ENCODE measurements at places on chromosomes 1 and 21.

GRCh38 chr1:7076572-7076971 is 291.3 kb downstream of the CAMTA1 start:
- no peak for DNase-seq

GRCh38 chr1:54653036-54653435 is 11.4 kb downstream of the MROH7 start:
- no peak for DNase-seq

DNA sequence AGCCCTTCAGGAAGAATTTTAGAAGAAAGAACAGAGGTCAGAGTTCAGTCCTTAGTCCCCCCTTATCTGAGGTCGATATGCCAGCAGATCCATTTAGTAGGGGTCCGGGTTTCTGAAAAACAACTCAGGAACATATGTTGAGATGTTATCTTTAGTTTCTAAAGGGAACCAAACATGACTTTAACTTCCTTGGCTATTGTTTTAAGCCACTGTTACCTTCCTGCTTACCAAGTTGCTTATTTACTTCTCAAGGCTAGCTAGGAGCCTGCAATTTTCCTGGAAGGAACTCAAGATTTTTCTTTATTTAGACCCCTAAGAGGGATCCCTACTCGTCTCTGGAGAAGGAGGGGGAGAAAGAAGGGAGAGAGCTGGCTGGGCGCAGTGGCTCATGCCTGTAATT is 54.3 kb downstream of the KCNC4 start:
- DNase-seq, result no peak

GRCh38 chr1:18883636-18884418 is 18.5 kb downstream of the ALDH4A1 start:
- peak; percentile 56 for DNase-seq

DNA sequence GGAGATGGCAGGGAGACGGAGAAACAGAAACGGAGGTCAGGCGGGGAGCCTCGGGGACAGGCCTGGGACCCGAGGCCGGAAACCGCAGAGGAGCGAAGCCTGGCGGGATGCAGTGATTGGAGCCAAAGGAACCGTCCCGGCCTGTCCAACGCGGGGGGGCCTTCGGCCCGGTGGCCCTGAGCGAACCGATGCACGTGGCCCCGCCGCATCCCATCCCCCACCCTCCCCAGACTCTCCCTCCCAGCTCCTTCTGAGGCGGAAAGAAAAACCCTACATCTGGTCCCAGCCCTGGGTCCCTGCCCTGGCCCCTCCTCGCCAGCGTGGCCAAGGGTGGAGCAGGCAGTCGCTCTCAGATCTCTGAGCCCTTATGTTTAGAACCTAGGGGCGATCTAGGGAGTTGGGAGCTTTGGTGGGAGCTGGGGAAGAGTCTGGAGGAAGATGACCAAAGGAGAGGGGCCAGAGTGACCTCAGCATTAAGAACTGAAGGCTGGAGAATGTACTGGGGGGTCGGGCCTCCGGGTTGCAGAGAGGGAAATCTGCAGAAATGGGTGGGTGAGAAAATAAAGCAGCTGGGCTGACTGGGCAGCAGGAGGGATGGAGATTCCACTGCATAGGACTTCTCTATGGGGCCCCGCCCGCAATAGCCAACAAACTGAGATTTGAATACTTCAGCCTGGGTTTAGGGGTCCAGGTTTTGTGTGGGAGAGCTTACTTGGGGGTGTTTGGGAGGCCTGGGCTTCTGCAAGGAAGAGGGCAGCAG is 1.5 kb upstream of the CRABP2 start:
- DNase-seq, result peak; percentile 63

GRCh38 chr1:16998589-16998988 is 13.1 kb downstream of the ATP13A2 start:
- DNase-seq, result no peak

- no peak for DNase-seq
Measured at GRCh38 chr1:91799863-91800262, 86.1 kb downstream of the TGFBR3 start.

DNA sequence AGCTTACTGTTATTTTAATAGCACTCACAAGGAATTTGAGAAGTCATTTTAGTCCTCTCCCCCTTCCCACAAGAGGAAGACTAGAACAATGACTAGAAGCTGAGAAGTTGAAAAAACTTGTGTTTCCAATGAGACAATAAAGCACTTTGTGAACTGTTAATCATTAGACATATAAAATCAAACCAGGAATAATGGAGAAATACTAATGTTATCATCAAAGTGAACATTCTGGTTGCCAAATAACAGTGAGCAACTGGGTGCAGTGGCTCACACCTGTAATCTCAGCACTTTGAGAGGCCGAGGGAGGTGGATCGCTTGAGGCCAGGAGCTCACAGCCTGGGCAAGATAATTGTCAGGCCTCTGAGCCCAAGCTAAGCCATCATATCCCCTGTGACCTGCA is 54.0 kb upstream of the RASAL2 start:
- DNase-seq, result no peak

DNA sequence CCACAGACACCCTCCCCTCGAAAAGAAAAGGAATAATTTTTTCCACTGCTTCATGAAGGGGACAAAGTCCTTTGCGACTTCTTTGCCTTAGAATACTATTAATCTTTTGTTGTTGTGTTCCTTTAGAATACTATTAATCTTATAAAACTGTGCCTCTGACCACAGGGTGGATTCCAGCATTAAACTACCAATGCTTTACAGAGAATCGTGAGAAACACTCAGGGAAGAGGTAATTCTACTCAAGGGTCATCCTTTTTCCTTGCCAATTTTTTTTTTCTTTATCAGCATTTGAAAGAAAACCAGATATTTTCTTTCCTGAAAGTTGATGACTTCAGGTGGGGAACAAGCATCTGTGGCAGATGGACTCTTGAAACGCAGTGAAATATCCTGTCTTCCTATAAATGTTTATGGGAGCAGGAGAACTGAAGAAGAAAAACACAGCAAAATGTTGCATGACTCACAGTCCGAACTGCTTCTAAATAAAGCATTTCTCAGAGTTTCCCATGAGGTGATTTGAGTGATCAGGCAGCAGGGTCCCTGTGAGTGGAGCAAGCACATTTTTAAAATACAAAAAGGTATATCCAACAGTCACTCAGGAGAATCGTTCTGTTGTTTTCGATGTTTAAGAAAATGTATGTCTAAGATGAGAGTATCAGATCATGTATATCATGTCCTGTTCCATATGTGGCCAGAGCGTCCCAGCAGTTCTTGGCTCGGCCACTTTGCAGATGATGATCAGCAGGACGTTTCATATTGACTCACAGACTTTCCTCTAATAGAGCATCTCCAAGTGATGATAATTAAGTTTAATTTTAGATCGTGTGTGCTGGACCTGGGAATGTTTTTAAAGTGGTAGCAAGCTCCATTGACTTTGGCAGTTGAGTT is 154.2 kb upstream of the RUNX1 start:
- DNase-seq, result no peak

- DNase-seq, result no peak
Measured at GRCh38 chr1:224450159-224450558, 15.6 kb upstream of the WDR26 start.

GRCh38 chr1:155005076-155006011 is 2.7 kb downstream of the ZBTB7B start:
- no peak for DNase-seq

DNA sequence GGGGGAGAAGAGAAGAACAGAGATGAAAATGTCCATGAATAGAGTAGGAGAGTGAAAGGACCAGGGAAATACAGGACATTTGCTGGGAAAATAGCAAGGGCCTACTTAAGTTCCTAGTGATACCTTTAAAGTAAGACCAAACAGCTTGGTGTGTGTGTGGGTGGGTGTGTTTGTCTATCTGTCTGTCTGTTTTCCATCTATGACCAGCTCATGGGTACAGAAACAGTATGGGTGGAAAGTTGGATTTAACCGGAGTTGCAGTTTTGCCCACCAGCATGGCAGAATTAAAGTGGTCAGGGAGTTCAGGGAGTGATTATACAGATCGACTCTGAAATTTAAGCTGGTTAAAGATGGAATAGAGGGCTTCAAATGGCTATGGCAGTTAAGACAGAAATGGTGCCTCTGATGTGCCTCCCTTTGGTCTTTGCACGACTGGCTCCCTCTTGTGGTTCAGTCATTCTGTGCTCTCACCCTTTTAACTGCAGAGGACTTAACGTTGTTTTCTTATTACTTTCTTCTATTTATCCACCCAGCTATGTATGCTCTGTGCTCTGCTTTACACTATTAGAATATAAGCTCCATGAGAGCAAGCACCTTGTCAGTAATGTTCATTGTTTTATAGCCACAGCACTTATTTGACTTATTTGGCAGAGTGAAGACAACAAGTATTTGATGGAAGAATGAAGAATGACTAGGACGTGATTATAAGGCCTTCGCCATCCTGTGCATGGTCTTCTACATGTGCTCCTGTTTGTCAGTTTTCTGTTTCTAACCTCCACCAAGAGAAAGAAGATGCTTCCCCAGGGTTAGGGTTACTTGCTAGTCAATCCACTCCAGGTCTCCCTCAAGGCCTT is 72.7 kb upstream of the AK4 start:
- DNase-seq, result peak; percentile 64

DNA sequence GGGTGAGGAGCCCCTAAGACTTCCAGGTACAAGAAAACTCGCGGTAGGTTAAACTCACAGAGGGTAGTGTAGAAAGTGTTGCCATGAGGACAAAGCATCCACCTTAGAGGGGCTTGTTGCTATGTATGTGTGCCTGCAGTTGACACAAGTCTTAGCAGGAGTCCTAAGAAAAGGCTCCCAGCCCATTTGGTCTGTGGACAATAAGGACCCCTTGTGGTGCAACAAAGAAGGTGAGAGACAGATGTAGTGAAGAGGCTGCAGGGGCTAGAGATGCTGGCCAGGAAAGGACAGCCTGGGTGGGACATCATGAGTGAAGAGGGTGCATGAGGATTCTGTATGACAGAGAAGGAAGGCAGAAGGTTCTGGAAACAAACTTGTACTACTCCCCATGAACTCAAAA is 36.3 kb upstream of the IL10 start:
- DNase-seq, result no peak

- DNase-seq, result no peak
Measured at GRCh38 chr1:181191494-181192040, 103.1 kb downstream of the IER5 start.

DNA sequence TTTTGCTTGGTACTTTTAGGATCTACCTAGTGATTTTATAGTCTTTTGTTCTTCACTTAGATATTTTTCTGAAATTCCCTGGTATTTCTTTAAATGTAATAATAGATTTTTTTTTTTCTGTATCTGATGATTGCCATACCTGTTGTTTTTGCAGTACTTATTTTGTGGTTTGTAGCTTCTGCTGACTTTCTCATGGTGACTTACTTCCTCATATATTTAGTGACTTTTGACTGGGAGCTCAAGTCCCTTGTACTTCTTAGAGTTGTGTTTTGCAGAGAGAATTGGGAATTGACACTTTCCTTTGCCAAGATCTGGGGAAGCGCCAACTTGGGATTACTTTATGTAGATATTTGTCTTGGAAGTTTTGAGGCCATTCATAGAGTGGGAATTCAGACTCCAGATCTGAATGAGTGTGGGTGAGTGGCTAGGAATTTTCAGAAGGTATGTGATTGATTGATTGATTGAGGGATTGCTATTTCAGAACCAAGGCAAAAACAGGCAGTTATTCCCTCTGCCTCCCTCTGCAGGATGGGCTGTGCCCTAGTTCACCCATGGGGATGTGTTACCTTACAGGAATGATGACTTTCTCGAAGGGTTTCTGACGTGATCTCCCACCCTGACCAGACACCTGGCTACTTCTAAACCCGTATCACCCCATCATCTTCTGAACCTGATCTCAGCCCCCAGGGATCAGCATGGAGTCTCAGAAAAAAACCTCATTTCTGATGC is 219.5 kb downstream of the URB2 start:
- DNase-seq, result no peak

DNA sequence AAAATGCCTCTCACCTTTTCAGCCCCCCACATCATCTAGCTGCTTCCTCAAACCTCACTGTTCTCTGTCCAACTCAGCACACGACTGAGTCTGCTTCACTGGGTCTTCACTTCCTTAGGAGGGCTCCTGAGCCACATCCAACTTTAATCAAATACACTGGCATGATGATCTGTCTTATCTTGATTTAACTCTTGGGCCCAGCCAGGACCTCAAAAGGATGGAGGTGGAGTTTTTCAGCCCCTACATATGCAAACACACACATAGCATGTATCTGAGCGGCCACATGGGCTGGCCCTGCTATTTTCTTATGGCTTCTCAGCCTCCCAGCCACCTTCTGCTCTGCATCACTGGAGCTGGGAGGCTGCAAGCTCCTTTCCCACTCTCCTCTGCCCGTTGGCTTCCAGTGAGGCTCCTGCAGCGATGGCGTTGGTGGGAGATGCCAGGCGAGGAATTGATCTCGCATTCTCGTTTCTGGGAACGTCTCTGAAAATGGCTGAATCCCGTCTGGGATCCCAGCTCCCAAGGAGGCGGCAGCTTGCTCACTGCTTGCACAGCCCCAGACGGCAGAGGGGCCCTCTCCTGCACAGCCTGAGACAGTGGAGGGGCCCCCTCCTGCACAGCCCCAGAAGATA is 1.8 kb upstream of the PRXL2B start:
- DNase-seq, result no peak

DNA sequence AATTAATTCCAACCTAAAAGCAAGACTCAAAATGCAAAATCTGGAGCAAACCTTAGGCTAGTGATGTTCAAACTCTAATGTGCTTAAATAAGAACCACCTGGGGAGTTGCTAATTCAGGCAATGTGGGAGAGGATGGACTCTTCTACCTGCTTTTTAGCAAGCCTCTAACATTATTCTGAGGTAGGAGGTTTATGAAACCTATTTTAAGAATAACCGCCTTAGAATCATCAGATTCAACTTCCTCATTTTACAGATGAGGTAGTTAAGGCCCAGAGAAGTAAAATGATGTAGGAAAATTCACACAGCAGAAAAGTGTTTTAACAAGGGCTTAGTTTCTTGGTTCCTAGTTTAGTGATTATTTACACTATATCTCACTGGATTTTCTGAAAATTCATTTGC is 8.6 kb upstream of the NTNG1 start:
- no peak for DNase-seq

- no peak for DNase-seq
Measured at GRCh38 chr1:63590166-63590560, 3.0 kb upstream of the PGM1 start.

DNA sequence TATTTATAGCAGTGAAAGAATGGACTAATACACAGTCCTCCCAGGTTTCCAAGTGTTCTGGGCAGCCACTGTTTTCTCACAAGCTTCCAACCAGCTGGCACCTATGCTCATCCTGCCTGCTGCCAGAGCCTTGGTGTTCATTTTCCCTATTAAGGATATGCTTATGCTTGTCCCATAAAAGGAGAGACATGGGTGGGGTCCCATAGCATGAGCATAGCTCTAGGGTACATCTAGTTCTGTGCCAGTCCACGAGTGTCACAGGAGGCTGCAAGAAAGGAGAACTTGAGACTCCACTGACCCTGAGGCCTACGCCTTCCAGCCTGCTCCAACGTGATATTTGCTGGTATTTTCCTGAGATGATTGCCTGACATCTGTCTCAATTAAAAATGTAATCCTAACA is 192.4 kb upstream of the PTGFR start:
- no peak for DNase-seq

GRCh38 chr21:26954662-26955121 is 12.2 kb downstream of the ADAMTS5 start:
- no peak for DNase-seq

GRCh38 chr1:1946540-1946939 is 27.5 kb upstream of the TMEM52 start:
- DNase-seq, result no peak

- no peak for DNase-seq
Measured at GRCh38 chr1:25617625-25618432, 1.2 kb downstream of the MAN1C1 start.

GRCh38 chr1:119808491-119808890 is 2.8 kb downstream of the REG4 start:
- DNase-seq, result no peak

- no peak for DNase-seq
Measured at GRCh38 chr1:30130099-30130498, 593.3 kb downstream of the MATN1 start.

Data from DMS79 treated with DMSO at 0.1 percent for 48 hours (cell line).